Activated CD4-positive, alpha-beta T cell treated with anti-CD3 and anti-CD28 coated beads for 36 hours (primary cell): ENCODE measurements at places on chromosomes 13 and 19.
A peak's percentile ranks its signal among the peaks of the same experiment; 100 is the strongest.

- DNase-seq = no peak
Measured at GRCh38 chr13:19062019-19062646, 119.5 kb downstream of the TUBA3C start.

DNA sequence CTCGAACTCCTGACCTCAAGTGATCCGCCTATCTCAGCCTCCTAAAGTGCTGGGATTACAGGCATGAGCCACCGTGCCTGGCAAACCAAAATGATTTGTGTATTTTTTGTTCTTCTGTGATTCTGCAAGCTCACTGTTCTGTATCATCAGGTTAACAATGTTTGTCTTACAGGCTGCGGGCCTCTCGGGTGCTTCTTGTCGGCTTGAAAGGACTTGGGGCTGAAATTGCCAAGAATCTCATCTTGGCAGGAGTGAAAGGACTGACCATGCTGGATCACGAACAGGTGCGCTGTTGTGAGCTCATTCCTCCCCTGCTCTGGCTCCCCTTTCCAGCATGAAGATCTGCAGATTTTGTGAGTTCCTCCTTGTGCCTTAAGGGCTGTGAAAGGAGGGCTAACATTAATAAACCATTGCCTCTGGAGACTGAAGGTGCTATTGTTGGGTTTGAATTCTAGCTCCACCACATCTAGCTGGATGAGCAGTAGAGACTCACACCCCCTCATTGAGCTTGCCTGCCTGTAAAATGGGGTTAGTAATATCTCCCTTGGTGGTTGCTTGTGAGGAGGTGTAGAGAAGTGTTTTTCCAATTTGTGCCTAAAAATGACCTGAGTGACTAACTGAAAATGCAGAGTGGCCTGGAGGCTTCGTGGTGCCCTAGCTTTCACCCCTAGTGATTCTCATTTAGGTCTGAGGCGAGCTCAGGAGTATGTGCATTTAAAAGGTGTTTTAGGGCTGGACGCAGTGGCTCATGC is 12.9 kb downstream of the SAE1 start:
- no peak for DNase-seq

GRCh38 chr19:6263735-6264444 is 15.9 kb downstream of the MLLT1 start:
- DNase-seq = no peak

DNA sequence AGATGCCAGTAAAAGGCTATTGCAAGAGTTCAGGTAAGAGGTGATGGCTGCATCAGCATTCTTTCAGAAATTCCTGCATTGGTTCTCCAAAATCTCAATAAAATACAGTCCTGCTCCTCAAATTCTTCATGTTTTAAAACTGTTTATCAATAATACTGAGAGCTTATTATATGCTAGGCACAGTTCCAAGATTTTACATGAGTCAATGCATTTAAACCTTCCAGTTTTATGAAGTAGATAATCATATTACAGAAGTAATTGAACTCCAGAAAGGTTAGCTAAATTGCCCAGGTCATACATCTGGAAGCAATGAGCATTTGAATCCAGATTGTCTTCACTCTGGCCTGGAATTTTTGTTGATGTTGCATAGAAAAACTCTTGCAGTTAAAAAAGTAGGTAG is 282.9 kb upstream of the SLITRK6 start:
- DNase-seq = no peak

DNA sequence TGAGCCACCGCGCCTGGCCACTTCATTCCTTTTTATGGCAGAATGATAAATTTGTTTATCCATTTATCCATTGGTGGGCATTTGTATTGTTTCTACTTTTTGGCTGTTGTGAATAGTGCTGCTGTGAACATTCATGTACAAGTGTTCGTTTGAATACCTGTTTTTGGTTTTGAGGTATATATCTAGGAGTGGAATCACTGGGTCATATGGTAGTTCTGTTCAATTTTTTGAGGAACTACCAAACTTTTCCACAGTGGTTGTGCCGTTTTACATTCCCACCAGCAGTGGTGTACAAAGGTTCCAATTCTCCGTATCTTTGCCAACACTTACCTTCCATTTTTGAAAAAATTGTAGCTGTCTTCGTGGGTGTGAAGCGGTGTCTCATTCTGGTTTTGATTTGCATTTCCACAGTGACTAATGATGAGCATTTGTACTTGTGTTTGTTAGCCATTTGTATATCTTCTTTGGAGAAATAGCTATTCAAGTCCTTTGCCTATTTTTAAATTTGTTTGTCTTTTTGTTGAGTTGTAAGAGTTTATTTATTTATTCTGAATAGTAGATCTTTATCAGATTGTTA is 55.7 kb downstream of the TM9SF2 start:
- DNase-seq = peak; percentile 20

- DNase-seq = no peak
Measured at GRCh38 chr13:108919036-108919907, 289.9 kb downstream of the MYO16 start.

GRCh38 chr19:48837051-48837524 is 797 bp upstream of the HSD17B14 start:
- DNase-seq = peak; percentile 86

- no peak for DNase-seq
Measured at GRCh38 chr13:71613066-71613745, 253.8 kb downstream of the DACH1 start.

GRCh38 chr13:21594715-21595545 is 9.0 kb downstream of the MICU2 start:
- no peak for DNase-seq

DNA sequence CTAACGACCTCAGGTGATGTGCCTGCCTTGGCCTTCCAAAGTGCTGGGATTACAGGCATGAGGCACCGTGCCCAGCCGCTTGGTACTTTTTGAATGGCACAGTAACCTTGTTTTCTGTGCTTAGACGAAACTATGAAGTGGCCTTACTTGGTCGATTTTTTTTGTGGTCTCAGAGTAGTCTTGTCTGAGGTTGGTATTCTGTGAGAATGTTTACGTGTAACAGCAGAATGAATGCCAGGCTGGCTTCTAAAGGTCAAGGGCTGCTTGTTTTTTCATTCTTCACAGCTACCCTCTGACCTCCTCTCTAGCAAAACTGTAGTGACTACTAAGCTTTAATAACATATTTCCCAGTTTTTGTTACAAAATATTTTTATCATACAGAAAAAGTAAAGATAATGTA is 313.3 kb downstream of the GPC6 start:
- DNase-seq = no peak
